ENCODE measurements at places on chromosomes 6 and 20.

- no peak for DNase-seq
These were observed 90.5 kb downstream of the RNGTT start for GRCh38 chr6:88872962-88873361.

DNA sequence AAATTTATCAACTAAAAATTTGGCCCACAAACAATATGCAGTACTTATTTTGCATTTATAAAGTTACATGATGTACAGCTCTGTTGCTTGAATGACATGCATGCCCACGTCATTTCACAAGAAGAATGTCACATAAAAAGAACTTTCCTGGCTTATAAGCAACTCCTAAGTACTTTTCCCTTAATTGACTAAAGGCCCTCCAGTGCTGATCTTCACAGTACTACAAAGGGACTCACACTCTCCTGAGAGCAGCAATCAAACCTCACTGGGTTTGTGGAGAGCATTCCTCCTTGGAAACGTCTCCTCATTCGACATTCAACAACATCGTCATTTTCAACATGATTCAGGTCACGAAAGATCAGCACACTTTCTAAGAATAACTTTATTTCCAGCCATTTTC lies 111.1 kb downstream of the IPCEF1 start:
- no peak for DNase-seq

DNA sequence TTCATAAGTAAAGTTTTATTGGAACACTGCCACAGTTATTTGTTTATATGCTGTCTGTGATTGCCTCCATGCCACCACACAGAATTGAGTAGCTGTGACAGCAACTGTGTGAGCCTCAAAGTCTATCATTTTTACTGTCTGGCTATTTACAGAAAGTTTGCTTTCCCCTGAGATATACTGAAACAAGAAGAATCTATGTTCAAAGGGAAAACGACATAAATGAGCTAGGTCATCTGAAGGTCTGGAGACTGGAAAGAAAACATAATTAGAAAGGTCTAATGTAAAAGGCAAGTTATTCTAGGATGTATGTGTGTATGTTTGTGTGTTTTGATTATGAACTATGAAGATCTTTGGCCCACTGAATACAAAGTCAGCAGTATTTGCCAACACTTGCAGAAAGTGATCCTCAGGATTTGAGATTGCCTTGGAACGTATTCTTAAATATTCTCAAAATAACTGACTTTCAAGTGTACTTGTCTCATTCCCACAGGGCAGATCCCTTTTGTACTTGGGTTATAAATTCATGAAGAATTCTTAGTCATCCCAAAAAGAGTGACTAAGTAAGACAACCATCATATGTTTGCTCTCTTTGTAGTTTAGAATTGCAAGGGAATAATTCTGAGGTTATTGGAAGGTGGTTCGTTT lies 677.7 kb downstream of the DOK5 start:
- DNase-seq, result no peak

- DNase-seq, result no peak
These were observed 22.2 kb downstream of the TNXB start for GRCh38 chr6:32086661-32087573.

DNA sequence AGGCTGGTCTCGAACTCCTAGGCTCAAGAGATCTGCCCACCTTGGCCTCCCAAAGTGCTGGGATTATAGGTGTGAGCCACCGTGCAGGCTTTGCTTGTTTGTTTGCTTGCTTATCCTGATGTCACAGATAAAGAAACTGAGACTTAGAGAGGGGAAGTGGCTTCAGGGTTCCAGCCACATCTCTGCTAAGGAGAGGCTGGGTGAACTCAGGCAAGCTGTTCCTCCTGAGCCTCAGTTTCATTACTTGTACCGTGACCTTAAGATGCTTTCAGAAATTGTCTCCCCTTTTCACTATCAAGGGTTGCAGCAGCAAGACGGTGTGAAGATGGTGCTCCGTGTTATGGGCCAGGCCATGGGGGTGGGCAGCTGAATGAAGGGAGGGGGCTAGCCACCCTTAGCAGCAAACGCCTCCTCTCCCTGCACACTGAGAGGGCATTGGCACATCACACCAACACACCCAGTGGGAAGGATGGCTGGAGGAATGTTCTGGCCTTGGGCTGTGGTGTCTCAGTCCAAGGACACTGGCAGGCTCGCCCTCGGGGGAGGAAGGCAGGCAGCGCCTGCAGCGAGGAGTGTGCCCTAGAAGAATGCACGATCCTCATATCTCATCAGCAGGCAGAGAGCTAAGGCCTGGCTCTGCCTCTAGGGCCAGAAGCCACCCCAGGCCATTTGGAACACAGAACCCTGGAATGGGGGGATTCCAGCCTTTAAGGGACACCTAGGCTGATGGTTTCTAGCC lies 48.2 kb upstream of the TLDC2 start:
- DNase-seq, result no peak

- DNase-seq, result no peak
These were observed 91.0 kb downstream of the GFRA4 start for GRCh38 chr20:3572151-3572550.

GRCh38 chr6:79034865-79035264 lies 43.2 kb downstream of the PHIP start:
- no peak for DNase-seq

DNA sequence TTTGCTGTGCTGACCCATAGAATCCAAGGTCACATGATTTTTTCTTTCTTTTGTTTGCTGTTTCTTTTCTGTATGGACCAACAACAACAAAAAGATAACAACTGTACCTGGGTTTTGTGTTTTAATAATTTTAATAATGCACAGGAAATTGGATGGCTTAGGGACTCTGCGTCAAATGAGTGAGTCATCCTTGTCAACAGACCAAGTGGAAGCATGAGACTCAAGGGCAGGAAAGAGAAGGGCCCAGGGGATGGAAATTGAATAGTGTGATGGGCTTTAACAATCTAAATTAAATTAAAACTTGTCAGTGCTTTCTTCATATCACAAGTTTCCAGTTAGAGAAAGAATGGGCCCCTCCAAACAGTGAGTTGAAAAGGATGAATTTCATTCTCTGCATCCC lies 413.0 kb downstream of the PREX1 start:
- DNase-seq, result no peak

GRCh38 chr6:74167511-74167910 lies 471.5 kb downstream of the CD109 start:
- DNase-seq, result no peak

GRCh38 chr6:37547564-37548061 lies 47.9 kb upstream of the CCDC167 start:
- DNase-seq, result no peak

DNA sequence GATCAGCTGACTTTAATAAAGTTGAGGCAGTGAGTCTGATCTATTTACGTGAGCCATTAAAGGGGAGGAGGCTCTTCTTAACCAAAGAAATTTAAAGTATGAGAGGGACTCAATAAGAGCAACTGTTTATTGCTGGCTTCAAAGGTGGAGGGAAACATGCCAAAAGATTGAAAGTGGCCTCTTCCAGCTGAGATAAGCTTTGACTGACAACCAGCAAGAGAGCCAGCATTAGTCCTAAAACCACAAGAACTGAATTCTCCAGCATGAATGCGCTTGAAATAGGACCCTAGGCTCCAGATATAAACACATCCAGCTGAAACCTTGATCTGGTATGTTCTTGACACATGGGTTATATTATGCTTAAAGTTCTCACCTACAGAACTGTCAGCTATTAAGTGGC lies 123.1 kb upstream of the GJE1 start:
- DNase-seq, result no peak

DNA sequence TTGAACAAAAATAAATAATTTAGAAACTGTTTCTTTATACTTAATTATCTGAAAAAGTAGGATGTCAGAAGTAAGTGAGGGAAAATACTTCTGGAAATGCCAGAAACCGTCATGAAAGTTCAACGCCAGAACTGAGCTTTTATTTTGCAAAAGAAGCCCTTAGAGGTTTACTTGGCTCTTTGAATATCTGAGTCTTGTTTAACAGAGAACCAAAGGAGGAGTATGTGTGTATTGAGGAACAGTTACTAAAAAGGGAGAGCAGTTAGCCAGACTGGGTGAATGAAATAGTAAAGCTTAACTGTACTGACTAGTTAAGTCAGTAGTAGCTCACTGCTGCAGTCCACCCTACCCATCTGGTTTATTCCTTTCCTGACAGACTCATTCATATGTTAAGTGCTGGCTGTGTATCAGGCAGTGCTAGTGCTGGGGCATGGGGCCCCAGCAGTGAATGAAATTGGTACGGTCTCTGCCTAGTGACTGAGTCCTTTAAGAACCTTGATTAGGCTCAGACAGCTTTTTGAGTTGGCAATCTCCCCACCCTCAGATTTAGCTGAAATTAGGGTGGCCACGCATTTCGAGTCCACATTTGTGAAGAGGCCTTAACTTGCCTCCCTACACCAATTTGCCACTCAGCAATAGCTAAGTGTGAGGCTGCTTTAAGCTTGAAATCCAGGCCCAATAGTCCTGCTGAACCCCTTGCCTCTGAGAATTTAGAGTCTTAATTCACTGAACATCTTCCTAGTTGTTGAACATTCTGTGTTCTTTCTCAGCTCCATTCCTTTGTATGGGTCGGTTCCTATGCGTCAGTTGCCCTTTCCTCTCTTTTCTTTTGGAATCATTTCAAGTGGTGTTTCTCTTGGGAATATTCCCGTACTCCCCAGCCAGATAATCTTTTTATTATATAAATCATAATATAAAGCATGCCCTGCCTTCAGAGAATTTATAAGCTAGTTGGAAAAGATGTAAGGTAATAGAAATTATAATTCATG lies 20.2 kb downstream of the MAP3K4 start:
- DNase-seq, result no peak

- DNase-seq, result no peak
These were observed 80.5 kb downstream of the YTHDF1 start for GRCh38 chr20:63135411-63135810.

DNA sequence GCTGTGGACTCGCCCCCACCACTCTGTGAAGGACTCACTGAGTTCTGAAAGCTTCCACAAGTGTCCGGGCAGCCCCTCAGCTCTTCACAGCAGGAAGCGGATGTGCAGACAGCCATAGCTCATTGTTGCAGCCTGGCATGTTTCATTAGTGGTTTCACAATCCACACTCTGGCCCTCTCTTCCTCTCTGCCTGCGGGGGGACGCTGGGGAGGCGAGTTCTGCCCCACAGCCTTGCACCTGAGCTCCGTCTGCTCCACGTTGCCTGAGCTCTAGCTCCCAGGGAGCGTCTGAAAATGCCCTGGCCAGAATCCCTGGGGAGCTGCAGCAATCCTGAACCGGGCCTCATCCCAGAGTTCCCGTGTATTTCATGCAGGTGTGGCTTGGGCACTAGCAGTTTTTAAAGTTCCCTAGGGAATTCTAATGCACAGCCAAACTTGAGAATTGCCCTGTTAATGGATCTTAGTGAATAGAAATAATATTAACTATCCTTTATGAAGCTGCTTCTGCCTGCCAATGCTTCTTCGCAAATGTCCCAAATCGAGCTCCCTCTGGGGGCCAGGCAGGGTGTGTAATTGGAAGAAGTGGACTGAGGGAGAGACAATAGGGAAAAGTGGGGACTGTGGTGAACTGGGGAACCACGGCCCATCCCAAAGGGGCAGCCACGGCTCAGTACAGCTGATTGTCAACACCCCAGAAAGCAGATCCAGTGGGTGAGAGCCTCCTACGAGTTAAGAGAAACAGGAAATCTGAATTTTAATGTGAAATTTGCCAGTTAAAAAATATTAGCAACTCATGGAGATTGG lies 51.5 kb downstream of the CTCFL start:
- no peak for DNase-seq

GRCh38 chr20:33568378-33568777 lies 78.5 kb downstream of the CBFA2T2 start:
- no peak for DNase-seq

DNA sequence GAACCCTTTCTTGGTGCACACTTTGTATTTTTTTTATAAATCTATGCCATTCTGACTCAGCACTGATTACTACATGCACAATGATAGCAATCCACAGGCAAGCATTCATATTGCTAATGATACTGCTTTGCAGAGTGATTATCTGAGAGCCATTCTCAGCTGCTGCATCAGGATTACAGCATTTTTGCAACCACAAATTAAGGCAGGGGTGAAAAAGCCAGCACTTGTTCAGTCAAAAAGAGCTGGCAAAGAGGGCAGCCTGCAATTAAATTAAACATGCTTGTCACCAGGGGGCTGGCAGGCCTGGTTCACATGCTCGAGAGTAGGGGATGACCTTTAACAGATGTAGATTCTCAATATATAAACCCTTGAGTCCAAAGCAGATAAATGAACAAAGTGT lies 40.7 kb upstream of the SLC17A4 start:
- DNase-seq, result no peak

DNA sequence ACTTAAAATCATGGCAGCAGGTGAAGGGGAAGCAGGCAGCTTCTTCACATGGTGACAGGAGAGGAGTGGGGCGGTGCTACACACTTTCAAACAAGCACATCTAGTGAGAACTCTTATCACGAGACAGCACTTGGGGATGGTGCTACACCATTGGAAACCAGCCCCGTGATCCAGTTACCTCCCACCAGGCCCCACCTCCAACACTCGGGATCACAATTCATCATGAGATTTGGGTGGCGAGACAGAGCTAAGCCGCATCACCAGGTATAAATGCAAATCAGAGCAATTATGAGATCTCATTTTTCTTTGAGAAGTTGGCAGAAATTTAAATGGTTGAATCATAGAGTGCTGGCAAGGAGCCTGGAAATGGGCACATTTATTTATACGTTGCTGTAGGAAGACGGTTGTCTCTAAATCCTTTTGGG lies 31.4 kb downstream of the IGF2R start:
- DNase-seq, result no peak

- DNase-seq, result no peak
These were observed 95.2 kb upstream of the INSM1 start for GRCh38 chr20:20272686-20273085.

- DNase-seq, result no peak
These were observed 5.9 kb upstream of the SULF2 start for GRCh38 chr20:47791084-47791599.

All from memory B cell (primary cell).